ENCODE measurements at places on chromosomes 5 and 9.

DNA sequence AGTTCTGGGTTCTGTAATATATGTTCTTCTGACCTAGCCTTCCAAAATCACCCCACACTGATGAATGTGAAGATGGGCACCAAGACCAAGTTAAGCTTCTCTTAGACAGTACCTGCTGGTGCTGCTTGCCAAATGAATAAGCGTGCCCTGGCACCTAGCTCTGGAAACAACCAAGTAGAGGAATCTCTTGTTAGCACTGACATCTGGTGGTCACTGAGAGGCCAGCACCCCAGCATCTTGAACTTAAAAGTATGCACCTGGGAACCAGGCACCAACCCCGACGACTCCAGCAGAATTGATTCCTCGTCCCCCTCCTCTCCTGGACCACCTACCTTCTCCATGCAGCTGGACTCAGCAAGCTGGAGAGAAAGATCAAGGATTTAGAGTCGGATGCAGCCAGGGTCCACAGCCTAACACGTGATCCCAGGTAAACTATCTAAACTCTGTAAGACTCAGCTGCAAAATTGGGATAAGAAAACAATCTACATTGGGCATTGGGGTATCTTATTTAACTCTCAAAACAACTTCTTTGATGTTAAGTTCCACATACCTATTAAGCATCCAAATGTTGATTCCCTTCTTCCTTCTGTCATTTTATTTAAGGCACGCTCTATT, 89.8 kb downstream of the SLC1A3 start:
- DNase-seq: peak; percentile 12

GRCh38 chr5:66440202-66440680, 156.0 kb upstream of the MAST4 start:
- DNase-seq: no peak

- no peak for DNase-seq
These were observed 789 bp downstream of the COL27A1 start for GRCh38 chr9:114155995-114156656.

GRCh38 chr5:168042284-168043068, 249.0 kb upstream of the WWC1 start:
- no peak for DNase-seq

DNA sequence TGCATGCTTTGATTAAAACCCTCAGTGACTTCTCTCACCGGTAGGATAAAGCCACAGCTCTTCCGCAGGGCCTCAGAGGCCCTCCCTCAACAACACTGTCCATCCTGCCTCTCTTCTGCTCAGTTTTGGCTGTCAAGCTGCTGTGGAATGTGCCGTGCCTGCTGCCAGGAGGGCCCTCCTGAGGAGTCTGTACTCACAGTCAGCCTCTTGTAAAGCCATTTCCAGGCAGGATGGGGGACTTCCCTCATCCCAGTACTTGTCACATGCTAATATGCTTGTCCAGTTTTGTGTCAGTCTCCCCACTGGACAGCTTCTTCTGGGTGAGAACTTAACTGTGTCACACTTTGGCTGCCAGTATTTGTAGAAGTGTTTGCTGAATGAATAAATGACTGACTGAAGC, 13.9 kb upstream of the DDX41 start:
- DNase-seq: no peak

DNA sequence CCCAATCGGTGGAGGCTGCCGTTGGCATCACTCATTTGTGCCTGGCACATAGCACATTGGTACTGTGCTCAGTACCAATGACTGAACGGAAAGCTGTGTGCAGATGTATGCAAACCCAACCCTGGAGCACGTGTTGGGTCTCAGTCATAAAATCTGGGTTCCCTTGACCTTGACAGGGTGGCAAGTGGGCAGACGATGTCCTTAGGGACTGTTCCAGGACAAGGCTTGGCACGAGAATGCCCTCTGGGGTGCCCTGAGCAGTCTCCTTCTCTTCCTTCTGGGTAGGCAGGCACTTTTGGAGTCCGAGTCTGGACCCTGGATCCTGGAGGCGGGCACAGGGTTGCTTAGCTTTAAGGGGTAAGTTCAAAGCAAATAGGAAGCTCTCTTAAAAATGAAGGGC, 75.8 kb downstream of the MACROH2A1 start:
- no peak for DNase-seq

DNA sequence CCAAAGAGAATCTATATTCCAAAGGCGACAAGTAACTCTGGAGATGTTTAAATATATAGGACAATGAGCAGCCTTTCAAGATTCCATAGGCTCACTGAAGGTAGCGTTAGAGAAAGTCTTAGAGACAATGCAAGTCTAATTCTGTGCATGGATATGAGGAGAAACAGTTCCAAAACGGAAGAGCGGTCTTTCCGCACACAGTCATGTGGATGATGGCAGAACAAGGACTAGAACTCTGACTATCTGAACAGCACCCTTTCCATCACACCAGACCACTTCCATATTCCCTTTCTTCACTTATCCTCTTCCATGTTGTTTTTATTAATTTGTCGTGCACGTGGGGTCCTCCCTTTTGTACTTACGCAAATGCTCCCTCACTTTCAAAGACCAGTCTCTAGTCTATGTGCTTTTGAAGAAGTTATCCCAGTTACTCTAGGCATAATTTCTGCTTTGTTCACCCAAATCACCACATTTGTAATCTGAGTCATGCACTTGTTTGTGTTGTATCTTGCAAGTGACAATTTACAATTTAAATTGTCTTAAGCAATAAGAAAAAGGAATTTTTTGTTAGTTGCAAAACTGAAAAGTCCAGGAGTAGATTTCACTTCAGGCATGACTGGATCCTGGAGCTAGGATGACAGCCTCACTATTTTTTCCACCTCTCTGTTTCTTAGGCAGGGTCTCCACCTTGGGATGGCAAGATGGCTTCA, 116.0 kb upstream of the ADRA1B start:
- no peak for DNase-seq
